ENCODE measurements at places on chromosomes 1 and 21.

GRCh38 chr1:176692988-176693696 lies 230.2 kb downstream of the PAPPA2 start:
- DNase-seq = no peak

DNA sequence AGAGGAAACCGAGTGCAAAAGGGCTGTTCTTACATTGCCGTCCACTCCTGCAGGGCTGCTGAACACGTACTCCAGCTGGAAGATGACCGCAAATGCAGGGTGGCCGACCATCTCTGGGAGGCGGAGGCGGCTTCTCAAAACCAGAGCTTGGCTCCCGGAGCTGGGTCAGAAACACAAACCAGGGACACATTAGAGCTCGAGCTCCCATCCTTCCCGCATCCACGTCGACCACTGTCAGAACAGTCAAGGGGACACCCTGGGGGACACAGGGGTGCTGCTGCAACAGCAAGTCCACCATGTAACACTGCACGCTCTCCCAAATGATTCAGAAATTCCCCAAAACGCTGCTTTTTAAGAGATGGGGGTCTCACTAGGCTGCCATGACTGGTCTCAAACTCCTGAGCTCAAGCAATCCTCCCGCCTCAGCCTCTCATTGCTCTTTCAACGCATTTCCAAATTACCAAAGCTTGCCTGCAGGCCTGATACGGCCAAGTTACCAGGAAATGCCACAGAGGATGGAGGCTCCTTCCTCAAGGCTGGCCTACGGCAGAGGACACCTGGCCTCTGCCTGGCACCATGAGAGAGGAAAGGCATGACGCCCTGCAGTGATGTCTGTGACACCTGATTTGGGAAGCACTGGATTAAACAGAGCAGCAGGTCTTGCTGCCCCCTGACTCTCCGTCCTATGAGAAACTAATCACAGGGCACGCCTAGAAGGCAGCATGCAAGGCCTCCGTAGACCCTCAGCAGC lies 45.0 kb downstream of the NPHP4 start:
- DNase-seq = no peak

GRCh38 chr1:115239426-115239825 lies 98.6 kb downstream of the NGF start:
- DNase-seq = no peak

DNA sequence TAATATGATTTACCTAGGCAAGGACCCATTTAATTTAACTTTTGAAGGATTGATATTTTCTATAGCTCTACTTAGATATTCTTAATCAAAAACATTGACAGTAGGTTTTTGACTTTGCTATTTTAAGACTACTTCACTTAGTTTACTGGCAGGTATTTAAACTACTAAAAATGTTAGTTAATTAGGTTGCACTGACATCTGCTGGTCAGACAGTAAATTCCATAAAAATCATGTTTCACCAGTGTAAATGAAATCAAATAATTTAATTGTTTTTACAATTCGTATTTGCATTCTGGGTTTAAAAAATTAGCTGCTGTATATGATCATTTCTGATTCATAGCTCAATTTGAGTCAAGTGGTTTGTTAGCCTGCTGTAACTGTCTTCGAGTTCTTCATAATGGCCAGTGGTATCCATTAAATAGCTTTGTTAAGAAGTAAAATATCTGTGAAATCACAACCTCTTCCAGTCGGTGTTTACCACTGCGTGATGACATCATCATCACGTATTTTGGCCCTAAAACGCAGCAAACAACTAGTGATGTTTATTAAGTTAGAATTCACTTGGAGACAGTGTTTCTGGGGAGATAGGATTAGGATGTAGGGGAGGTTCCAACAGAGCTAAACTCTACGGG lies 26.2 kb downstream of the EXTL2 start:
- DNase-seq = no peak

DNA sequence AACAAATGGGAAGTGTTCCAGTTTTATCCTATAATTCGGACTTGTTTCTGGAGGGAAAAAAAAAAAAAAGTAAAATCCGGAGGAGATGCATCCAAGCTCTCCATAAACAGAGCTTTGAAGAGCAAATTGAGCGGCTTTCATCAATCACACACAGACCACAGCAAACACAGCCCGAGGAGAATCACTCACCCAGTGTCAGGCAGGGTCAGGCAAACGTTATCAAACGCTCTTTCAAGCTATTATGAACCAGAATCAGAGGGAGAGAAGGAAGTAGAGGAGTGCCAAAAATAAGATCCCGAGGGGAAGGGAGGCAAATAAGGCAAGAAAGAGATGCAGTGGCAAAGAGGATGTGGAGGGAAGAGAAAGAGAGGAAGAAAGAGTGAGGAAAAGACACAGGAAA lies 188.3 kb upstream of the CAMK1G start:
- no peak for DNase-seq

DNA sequence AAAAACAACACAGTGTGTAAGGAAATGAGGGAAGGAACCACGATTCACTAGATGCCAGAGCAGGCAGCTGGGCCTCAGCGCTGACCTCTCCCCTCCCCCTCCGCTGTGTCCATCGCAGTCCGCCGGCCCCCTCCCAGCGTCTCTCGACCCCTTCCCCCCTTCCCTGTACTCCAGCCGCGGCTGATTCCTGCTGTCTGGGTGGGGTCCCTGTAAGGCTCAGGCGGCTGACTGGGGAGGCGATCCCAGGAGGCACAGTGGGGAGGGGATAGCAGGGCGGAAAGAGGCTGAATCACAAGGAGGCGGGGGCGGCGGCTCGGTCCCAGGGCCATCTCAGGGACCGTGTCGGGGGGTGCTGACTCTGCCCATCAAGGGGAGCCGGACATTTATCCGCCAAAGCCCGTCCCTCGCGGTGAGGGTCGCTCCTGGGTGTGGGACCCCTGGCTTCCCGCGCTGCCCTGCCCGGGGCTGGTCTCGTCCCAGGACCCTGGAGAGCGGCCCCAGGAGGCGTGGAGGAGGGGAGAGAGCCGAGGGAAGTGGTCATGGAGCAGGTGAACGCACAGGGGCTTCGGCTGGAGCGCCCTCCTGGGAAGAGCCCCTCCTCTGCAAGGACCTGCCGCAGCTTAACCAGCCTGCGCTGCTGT lies 241.9 kb downstream of the PTPRU start:
- no peak for DNase-seq

GRCh38 chr1:220880726-220881506 lies 1.7 kb downstream of the HLX start:
- peak; percentile 70 for DNase-seq

DNA sequence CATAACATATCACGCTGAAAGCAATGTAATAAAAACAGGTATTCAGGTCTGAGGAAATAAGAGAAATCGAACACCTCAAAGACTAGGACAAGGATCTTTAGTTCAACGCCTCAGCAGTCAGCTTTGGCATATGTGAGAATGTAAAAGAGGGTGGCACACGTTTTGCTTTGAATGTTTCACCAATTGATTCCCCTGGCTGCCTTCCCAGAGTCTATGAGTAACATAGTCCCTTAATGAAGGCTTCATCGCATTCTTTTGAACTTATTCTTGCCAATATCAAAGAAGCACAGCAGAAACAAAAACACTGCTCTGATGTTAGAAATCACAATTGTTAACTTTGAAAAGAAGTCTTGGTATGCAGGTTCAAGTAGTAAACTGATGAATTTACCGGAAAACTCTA lies 764.8 kb downstream of the ADGRL2 start:
- DNase-seq = peak; percentile 51

DNA sequence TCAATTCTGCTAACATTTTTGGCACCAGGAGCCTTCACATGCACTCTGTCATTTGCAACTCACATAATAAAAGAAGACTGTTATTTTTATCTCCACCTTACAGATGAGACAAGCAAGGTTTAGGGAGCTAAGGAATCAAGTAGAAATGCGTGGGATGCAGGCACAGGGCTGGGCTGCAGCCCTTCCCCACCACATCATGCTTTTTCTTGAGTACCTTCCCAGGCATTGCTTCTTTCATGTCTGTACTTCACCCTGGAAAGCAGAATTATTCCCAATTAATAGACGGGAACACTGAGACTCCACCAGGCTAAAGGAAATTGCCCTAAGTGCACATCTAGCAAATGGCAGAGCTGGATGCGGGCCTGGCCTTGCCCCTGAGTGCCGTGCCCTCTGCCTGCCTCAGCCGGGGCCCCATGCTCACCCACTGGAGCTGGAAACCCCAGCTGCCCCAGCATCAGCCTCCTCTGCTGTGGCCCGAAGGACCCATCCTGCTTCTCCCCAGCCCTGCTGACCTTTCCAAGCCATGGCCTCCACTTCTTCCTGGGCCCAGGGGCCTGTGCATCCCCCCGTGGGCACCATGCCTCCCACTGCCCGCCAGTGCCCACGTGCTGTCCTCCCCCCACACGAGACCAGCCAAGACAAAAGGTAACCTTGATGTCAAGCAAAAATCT lies 257.5 kb downstream of the TOMM20 start:
- DNase-seq = no peak

GRCh38 chr1:227759341-227760300 lies 24.4 kb downstream of the SNAP47 start:
- peak; percentile 95 for DNase-seq

- no peak for DNase-seq
Measured at GRCh38 chr1:233295975-233296322, 424 bp upstream of the PCNX2 start.

GRCh38 chr1:32063261-32063681 lies 9.5 kb upstream of the TMEM39B start:
- peak; percentile 66 for DNase-seq

GRCh38 chr21:32842146-32842545 lies 70.6 kb upstream of the PAXBP1 start:
- DNase-seq = no peak

- DNase-seq = no peak
Measured at GRCh38 chr21:35363458-35363857, 314.4 kb upstream of the RUNX1 start.

GRCh38 chr21:17688912-17689874 lies 76.5 kb upstream of the BTG3 start:
- no peak for DNase-seq

DNA sequence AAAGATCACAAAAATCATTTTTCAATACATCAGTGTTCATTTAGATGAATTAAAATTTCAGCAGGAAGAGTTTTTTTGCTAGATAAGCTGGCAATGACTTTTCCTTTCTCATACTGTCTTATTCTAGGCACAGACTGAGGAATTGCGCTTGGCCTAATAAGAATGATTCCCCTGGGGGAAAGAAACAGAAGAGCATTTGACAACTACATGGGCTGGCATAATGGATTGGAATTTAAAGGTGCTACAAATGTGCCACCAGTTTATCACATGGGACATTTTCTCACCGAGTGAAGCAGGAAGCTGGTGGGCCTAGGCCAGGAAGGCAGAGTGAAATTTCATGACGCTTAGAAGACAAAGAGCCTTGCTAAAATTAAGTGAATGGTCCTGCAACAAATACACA lies 39.3 kb downstream of the CDKN2C start:
- no peak for DNase-seq

DNA sequence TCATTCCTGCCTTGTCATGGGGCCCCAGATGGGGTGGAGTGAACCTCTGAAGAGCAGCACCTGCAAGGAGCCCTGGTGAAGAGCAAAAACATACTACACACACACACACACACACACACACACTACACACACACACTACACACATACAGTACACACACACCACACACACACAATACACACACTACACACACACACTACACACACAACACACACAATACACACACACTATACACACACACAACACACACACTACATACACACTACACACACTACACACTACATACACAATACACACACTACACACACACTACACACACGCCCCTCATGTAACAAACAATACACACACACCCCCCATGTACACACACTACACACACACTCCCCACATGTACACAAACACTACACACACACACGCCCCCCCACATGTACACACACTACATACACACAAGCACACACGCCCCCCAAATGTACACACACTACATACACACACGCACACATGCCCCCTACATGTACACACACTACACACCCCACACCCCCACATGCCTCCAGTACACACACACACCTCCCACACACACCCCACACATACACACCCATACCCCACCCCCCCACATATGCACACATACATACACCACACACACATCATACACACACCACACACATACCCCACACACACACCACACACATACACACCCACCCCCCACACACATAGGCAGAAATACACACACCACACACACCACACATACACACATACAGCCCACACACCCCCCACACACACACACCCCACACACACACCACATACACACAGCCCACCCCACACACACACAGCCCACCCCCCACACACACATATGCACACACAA lies 9.3 kb downstream of the SLC2A5 start:
- DNase-seq = no peak

DNA sequence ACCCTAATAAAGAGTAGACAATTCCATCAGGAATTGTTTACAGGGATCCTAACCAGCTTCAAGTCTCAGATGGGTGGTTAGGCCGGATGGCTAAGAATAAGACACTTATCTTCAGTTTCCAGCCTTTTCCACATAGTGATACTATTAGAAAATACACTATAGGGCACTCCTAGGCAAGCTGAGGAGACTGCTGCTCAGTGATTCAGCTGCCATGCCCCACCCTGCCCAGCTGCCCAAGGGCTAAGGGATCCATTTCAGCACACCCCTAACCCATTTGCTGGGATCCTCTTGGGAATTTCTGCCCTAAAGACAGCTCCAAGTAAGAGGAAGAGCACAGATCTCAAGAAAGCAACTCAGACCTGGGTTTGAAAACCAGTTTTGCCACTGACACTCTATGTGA lies 31.9 kb downstream of the PLPP3 start:
- DNase-seq = no peak

- DNase-seq = no peak
Measured at GRCh38 chr1:37042506-37042905, 8.2 kb upstream of the GRIK3 start.

GRCh38 chr1:110305900-110306420 lies 33.2 kb upstream of the RBM15 start:
- DNase-seq = no peak

DNA sequence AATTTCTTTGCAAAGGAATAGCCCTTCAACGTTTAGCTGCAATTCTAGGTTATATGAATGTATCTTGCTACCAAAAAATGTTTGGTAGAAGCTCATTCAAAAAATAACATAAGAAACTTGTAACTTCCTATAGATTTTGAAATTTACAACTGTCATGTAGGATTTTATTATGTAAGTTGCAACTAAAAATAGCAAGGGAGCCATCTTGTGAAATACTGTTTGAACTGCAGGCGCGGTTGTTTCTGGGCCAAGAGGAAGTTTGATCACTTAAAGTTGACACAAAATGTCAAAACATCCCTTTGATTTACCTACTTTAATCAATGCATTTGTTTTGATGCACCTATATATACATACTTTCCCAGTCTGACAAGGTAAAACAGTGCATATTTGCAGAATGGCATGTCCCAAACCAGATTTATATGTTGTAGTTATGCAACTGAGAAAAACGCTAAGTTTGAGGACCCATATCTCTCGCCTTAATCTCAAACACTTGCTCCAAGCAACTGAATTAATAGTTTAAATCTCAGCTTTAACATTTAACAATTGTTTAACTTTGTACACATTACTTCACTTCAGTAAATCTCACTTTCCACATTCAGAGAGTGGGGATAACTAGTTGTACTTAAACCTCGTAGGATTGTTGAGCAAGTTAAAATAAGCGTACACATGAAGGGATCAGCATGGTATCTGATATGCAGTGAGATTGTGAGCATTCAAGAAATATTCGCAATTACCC lies 63.9 kb downstream of the KCNK2 start:
- DNase-seq = peak; percentile 33

- DNase-seq = no peak
Measured at GRCh38 chr1:1179983-1180861, 6.5 kb downstream of the TTLL10 start.

- DNase-seq = peak; percentile 14
Measured at GRCh38 chr1:86247597-86248279, 91.2 kb upstream of the COL24A1 start.

All from fibroblast of the conjunctiva (primary cell).